H1 (cell line): ENCODE measurements at places on chromosomes 7 and 10. TPM values are rescaled to one million over a fixed set of nuclear protein-coding genes. Genes with fewer than 3 reads are reported as not detected.

- DNase-seq: no peak
Measured at GRCh38 chr7:150520145-150520544, 5.5 kb downstream of the GIMAP7 start.

The HOXA13 gene
- total RNA-seq: not detected in 2 replicates

GRCh38 chr10:90424730-90425129 lies 433.1 kb downstream of the HTR7 start:
- DNase-seq: no peak

DNA sequence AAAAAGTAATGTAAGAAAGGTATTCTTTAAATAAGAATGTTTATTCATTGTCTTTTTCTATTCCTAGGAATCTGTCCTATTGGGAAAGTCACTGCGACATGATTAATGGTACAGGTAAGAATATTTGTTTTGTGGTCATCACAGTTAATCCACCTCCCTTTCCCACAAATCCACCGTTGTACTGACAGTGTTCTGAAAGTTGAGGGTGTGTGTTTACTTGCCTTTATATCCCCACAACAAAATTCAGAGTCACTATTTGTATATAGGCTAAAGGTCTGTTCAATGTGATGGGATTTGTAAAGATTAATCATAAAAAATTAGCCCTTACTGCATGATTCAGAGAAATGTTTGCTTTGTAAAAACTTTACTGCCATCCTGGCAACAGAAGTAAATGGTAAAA lies 27.9 kb downstream of the CD36 start:
- DNase-seq: no peak

GRCh38 chr7:150857276-150858055 lies 5.1 kb downstream of the AOC1 start:
- peak; percentile 37 for DNase-seq

The CNPY1 gene
- not detected in 2 replicates for total RNA-seq

DNA sequence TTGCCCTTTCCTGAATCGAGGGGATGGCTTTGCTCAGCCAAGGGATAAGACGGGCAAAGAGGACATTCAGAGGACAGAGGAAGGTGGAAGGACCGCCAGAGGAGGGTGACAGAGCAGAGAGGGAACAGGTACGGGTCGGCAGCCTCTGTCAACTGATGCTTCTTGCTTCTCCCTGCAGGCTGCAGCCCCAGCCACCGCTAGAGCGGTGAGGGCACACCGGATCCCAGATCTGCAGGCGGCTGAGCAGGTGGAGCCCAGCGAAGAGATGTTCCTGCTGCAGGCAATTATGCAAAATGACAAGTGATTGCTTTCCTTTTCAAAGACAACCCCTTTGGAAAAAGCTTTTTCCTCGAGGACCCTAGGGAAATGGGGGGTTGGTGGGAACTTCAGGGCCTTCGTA lies 181.9 kb upstream of the ANKRD30A start:
- no peak for DNase-seq

DNA sequence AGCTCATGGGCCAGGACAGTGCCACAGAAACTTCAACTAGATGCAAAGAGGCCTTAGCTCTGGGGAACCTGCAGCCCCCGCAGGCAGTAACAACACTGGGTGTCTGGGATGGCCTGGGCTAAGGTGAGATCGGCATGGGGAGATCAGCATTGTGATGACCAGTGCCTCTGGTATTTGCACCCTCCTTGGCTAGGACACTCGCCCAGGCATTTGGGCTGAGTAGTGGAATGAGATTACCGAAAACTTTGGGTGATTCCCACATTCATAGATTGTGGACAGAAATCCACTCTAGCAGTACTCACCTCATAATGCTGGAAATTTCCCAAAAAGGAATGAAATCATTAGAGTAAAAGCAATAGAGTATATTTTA lies 70.6 kb upstream of the ZMIZ2 start:
- DNase-seq: no peak

DNA sequence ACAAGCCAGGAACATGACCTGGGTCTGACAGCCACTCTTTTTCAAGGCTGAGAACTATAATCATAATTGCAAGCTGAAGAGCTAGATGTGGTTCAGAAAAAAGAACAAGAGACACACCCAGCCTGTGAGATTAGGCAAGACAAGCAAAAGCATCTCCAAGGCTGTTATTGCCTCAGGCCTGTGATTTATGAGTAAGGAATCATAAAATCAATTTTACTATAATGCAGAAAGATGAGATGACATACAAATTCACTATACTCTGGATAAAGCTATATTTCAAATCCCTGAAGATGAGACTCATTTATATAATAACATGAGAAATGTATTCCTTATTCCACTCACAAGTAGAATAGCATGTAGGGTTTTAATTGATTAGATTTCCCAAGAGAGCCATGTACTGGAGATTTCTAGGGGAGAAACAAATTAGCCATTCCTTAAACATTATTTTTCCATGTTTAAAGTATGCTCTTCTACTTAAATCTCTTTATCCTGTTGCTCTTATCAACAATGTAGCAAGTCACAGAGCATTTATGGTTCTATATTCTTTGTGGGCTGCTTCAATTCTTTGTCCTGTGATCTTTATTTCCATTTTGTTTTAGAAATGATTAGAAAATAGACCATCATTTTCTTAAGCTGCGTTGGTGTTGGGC lies 47.4 kb downstream of the FHIP2A start:
- DNase-seq: no peak

DNA sequence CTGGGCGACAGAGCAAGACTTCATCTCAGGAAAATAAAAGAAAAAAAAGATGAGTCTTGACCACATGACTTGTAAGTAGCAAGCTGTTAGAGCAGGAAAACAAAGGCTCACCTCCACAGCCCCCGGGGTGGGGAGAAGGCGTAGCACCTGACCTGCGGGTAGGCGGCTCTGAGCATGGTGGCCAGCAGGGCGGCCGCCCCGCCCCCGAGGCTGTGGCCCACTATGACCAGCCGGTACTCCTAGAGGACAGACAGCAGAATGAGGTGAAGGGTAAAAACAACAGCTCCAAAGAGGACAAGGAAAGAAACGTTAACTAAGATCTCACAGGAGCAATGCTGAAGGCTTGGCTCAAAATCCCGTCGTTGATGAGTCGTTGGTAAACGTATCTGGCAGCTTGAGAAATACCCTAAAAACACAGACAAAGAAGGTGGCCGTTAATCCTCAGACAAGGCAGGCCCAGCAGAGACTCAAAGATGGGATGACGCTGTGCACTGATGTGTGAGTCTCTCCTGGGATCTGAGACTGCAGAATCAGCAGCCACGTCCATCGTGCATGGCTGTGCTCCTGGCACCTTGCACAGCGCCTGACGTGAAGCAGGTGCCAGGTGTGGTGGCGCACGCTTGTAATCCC lies 31.1 kb downstream of the DAGLB start:
- DNase-seq: peak; percentile 76

The EPHA1 gene
- total RNA-seq: 133 and 139 TPM in 2 replicates

GRCh38 chr10:66799474-66799873 lies 126.4 kb upstream of the LRRTM3 start:
- DNase-seq: no peak

DNA sequence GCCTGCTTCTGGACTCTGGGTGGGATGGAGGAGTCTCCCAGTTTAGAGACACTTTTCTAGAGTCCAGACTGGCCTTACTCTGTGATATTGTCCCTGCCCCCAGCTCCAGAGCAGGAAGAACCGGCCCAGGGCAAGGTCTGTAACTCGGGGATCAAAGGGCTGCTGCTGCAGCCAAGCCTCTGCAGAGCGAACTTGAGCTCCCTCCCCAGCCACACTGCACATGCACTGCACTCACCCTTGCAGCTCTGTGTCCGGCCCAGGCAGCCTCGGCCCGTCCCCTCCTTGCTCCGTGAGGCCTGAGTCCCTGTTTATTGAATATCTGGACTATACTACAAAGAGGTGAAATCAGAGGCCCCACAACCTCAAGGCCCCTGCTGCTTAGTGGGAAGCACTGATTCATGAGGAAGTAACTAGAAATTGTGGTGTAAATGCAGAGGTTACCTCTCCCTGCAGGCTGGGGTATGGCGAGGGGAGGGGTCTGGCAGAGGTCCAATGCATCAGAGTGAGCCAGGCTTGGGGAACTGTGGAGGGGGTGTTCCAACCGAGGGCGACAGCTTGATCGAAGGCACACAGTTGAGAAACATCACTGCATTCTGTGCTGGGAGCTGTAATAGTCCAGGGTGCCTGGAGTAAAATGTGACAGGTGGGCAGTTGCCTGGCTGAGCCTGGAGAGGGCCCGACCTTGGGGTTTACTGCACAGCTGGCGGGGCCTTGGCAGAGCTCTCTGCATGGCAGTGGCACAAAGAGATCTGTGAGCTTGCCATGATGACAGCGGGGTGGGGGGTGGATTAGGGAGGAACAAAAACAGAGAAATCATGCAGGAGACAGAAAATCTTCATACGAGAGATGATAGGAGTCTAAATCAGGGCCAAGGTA lies 49.1 kb downstream of the AOC1 start:
- DNase-seq: no peak
